ENCODE measurements at places on chromosomes 2 and 18. TPM values are rescaled to one million over a fixed set of nuclear protein-coding genes. Genes with fewer than 3 reads are reported as not detected.

DNA sequence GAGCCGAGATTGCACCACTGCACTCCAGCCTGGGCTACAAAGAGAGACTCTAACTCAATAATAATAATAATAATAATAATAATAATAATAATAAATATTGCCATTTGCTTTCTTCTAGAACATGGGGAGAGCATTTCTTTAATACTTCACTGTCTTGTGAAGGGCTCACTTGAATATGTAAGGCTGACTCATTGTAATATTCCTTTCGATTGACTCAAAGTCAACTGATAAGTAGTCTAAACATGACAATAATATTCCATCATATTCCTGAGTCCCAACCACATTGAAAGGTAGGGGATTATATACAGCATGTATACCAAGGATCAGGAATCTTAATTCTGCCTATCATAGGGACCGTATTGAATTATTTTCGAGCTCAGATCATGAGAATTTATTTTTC, 949.2 kb downstream of the DSC3 start:
- H3K4me1 ChIP-seq, result no peaks in the 10 kb centered on the region
- no peak for DNase-seq
- no peaks in the 10 kb centered on the region for H3K36me3 ChIP-seq
- no peak overlapping the region for H3K4me3 ChIP-seq

- no peaks in the 10 kb centered on the region for H3K36me3 ChIP-seq
- no peak overlapping the region for H3K4me3 ChIP-seq
- H3K27me3 ChIP-seq, result no peaks in the 10 kb centered on the region
- no peak overlapping the region for H3K27ac ChIP-seq
Measured at GRCh38 chr2:180559038-180559437, 421.4 kb upstream of the UBE2E3 start.

GRCh38 chr2:45942237-45942738, 290.8 kb downstream of the PRKCE start:
- no peaks in the 10 kb centered on the region for H3K27me3 ChIP-seq
- H3K4me3 ChIP-seq, result no peak overlapping the region
- no peak overlapping the region for H3K27ac ChIP-seq

GRCh38 chr2:60977562-60977895, 40.0 kb upstream of the PEX13 start:
- no peaks in the 10 kb centered on the region for H3K4me1 ChIP-seq
- no peak overlapping the region for H3K4me3 ChIP-seq
- no peaks in the 10 kb centered on the region for H3K36me3 ChIP-seq
- H3K27ac ChIP-seq, result no peak overlapping the region
- H3K27me3 ChIP-seq, result no peaks in the 10 kb centered on the region

DNA sequence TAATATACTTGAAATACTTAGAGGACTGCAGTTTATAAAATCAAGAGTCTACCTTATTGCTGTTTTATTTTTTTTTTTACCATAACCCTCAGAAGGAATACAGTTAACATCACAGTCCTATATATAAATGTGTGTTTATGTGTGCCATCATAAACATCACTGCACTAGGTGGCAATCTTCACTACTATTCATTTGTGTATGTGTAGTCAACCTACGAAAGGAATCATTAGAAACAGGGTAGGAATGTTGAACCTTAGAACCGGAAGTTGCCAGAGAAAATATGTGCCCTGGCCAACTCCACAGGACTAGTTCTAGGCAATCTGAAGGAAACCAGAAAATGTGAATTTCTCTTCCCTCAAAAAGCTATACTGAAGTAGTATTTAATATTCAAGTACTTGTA, 3.4 kb downstream of the GEN1 start:
- peaks cover 10% of the 10 kb centered on the region for H3K4me1 ChIP-seq
- DNase-seq, result no peak
- no peak overlapping the region for H3K27ac ChIP-seq
- H3K36me3 ChIP-seq, result no peaks in the 10 kb centered on the region

DPYSL5 gene
- not detected for total RNA-seq

ARHGAP28 gene
- total RNA-seq, result 15.7 TPM

ARHGAP15 gene
- total RNA-seq, result 19.2 TPM

SP140 gene
- 12.7 TPM for total RNA-seq
